ENCODE measurements at places on chromosomes 3 and 15. TPM values are rescaled to one million over a fixed set of nuclear protein-coding genes. Genes with fewer than 3 reads are reported as not detected.

The CPLX3 gene
- total RNA-seq = 0.09 TPM

The IGSF11 gene
- 1.7 TPM for total RNA-seq

The PLA2G4F gene
- total RNA-seq = 0.16 TPM

The GOLGA8J gene
- 0.33 TPM for total RNA-seq

GRCh38 chr3:137988152-137988551 lies 21.8 kb upstream of the CLDN18 start:
- DNase-seq = no peak

DNA sequence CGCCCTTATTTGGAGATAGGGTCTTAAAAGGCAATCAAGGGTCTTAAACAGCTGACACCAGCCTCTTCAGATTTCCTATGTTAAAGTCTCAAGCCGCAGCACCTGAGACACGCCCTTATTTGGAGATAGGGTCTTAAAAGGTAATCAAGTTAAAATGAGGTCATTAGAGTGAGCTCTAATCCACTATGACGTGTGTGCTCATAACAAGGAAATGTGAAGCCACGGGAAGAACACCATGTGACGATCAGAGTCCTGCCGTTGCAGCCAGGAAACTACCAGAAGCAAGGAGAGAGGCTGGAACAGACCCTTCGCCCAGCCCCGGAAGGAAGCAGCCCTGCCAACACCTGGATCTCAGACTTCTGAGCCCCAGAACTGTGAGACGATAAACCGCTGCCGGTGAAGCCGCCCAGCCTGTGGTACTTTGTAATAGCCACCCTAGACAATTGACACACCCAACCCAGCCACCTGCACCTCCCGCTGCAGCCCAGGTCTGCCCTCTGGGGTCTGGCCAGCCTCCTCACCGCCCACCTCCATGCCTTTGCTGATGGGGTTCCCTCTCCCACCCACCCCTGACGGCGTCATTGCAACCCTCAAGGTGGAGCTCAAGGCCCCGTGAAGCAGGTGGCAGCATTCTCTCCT lies 137.9 kb downstream of the MEGF11 start:
- peak; percentile 29 for DNase-seq

- no peak for DNase-seq
Measured at GRCh38 chr3:43094851-43095250, 11.0 kb downstream of the POMGNT2 start.

DNA sequence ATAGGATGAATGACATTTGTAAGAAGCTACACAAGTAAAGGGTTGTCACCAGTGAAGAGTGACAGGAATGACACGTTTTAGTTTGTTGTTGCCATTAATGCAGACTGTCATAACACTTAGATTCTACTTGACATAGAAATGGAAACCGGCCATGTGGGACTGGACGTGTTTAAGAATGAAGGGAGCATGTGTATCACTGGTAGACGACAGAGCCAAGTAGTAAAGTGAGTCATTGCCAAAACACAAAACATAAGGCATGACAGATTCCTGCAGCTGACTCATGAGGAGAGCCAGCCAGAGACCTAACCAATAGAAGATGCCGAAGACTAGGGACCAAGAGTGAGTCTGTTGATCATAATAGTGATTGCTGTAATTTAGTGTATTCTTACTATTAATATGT lies 106.2 kb upstream of the PLAAT1 start:
- DNase-seq = no peak

- peak; percentile 28 for DNase-seq
Measured at GRCh38 chr15:69723404-69724096, 270.9 kb downstream of the RPLP1 start.

- no peak for DNase-seq
Measured at GRCh38 chr3:148681080-148681479, 16.6 kb upstream of the AGTR1 start.

DNA sequence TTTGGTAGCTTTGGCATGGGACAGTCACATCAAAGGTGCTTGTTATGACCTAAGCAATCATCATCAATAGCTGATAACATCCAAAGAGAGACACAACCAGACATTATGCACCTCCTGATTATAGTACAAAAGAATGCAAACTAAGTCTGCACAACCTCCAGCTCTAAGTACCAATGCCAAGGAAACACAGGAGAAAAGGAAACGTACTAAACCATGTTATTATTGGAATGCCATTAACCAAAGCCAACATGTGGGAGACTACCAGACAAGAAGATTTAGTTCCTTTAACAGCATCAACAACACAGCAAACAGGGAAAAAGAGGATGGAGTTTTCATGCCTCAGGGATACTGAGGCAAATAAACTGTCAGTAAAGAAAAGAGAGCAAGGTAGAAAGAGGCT lies 61.4 kb downstream of the CD47 start:
- no peak for DNase-seq

GRCh38 chr3:13513051-13513912 lies 33.2 kb downstream of the HDAC11 start:
- DNase-seq = no peak

DNA sequence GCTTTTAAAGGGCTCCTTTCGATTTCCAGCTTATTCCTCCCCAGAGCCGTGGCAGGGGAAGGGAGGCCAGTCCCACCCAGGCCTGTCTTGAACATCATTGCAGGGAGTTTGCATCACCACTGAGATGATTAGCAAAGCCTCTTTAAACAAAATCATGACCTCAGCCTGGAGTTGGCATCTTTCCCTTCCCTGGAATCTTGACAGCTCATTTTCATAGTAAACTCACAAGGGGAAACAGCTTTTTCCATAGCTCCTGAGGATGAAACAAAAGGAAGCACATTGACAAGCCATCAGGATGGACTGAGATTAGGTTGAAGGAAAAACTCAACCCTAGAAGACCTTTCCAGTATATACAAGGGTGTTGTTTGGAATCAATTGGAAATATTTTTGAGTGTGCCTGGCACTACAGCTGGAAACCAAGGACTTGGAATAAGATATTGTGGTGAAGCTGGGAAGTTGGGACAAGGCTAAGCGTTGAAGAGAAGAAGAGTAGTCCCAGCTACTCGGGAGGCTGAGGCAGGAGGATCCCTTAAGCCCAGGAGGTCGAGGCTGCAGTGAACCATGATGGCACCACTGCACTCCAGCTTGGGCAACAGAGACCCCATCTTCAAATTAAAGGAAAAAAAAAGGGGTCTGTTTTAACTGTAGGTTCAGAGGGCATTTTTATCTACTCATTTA lies 3.1 kb upstream of the LARP6 start:
- no peak for DNase-seq

DNA sequence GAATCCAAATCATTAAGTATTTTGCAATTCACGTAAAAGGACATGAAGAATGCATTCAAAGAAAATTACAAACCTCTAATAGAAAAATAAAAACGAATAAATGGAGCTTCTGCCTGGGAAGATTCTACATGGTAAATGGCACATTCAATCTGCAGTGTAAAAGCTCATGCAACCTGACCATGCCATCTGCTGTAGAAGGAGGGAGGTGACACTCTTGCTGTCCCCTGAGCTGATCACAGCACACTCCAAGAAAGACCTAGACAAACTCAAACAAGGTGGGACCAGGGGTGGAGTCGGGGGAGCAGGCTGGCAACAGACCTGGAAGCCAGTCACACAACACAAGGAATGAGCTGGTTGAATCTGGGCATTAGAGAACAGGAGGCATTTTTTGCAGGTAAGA lies 101.8 kb downstream of the BDH1 start:
- no peak for DNase-seq
